HCT116 (cell line): ENCODE measurements at places on chromosomes 2 and 18. TPM values are rescaled to one million over a fixed set of nuclear protein-coding genes. Genes with fewer than 3 reads are reported as not detected.
A peak's percentile ranks its signal among the peaks of the same experiment; 100 is the strongest.

- no peak overlapping the region for H3K27ac ChIP-seq
- no peak overlapping the region for H3K4me3 ChIP-seq
- H3K36me3 ChIP-seq = peaks cover 3% of the 10 kb centered on the region; the same call in 1 of the 2 replicates
- no peaks in the 10 kb centered on the region for H3K4me1 ChIP-seq
- no peaks in the 10 kb centered on the region for H3K27me3 ChIP-seq
Measured at GRCh38 chr2:128277961-128278681, 40.5 kb downstream of the HS6ST1 start.

HSBP1L1 gene
- total RNA-seq = 41.4 TPM

GRCh38 chr2:1360144-1360543, 53.1 kb upstream of the TPO start:
- no peak for DNase-seq
- no peak overlapping the region for H3K4me3 ChIP-seq
- H3K27ac ChIP-seq = no peak overlapping the region
- H3K27me3 ChIP-seq = no peaks in the 10 kb centered on the region
- H3K4me1 ChIP-seq = no peaks in the 10 kb centered on the region

- H3K4me1 ChIP-seq = no peaks in the 10 kb centered on the region
- no peaks in the 10 kb centered on the region for H3K27me3 ChIP-seq
- no peak overlapping the region for H3K4me3 ChIP-seq
- no peak for DNase-seq
- H3K27ac ChIP-seq = no peak overlapping the region
Measured at GRCh38 chr2:79985571-79985970, 319.0 kb downstream of the LRRTM1 start.

- H3K4me3 ChIP-seq = no peak overlapping the region
- H3K36me3 ChIP-seq = no peaks in the 10 kb centered on the region
- H3K27ac ChIP-seq = no peak overlapping the region
- H3K27me3 ChIP-seq = peaks cover 6% of the 10 kb centered on the region
Measured at GRCh38 chr2:162749994-162750393, 88.6 kb downstream of the KCNH7 start.

DNA sequence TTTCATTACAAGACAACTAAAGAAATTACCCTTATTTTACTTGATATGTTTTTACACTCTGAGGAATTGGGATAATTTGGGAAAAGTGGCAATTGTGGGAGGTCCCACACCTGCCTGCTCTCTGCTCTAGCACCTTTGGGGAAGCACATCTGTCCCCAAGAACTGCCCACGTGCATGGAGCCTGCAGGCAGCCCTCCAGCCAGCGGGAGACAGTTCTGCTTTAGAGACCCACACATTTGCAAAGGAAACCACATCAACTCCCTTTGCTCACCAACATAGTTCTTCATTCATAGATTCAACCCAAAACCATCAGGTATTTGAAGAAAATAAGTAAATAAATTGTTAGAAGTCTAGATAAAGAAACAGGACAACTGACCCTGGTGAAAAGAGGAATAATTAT, 239.9 kb upstream of the ID2 start:
- no peaks in the 10 kb centered on the region for H3K4me1 ChIP-seq
- no peak overlapping the region for H3K4me3 ChIP-seq

DNA sequence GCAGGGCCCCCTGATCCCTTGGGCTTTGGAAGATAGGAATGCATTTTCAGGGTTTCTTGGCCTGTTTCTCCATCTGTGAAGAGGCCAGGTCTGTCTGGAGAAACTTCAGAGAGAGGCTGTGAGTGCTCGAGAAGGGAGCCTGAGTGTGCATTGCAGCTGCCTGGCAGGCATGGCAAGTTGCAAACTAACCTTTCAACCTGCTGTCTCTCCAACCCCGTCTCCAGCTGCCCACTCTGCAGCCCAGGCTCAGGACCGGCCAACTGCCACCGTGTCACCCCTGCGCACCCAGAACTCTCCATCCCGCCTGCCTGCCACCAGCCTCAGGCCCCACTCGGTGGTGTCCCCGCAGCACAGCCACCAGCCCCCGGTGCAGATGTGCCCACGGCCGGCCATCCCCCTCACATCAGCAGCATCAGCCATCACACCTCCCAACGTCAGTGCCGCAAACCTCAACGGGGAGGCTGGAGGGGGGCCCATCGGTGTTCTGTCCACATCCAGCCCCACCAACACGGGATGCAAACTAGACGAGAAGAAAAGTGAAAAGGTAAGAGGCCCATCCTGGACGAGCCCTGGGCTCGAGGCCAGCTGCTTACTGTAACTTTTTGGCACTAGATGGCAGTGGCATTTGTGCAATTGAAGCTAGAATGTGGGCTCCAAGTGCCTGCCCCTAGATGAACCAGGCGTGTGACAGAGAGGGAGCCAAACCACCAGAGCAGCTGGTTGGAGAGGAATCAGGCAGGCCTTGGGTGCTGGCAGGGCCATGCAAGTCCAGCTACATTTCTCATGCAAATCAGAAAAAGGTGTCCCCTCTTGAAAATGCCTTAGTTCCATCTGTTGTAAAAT, 164.6 kb downstream of the SEPTIN10 start:
- H3K27ac ChIP-seq = no peak overlapping the region
- H3K4me3 ChIP-seq = no peak overlapping the region
- H3K27me3 ChIP-seq = no peaks in the 10 kb centered on the region

- peak overlapping the region; percentile 77 for H3K27ac ChIP-seq
- no peak for DNase-seq
- H3K4me3 ChIP-seq = peak overlapping the region; percentile 51
- peaks cover 7% of the 10 kb centered on the region; the same call in 1 of the 2 replicates for H3K4me1 ChIP-seq
- H3K27me3 ChIP-seq = no peaks in the 10 kb centered on the region
Measured at GRCh38 chr2:98608962-98609604, 694 bp downstream of the UNC50 start.

- no peaks in the 10 kb centered on the region for H3K27me3 ChIP-seq
- H3K36me3 ChIP-seq = no peaks in the 10 kb centered on the region
- H3K4me3 ChIP-seq = no peak overlapping the region
- no peaks in the 10 kb centered on the region for H3K4me1 ChIP-seq
- no peak for DNase-seq
- no peak overlapping the region for H3K27ac ChIP-seq
Measured at GRCh38 chr18:31185186-31185950, 22.7 kb upstream of the DSC1 start.

DNA sequence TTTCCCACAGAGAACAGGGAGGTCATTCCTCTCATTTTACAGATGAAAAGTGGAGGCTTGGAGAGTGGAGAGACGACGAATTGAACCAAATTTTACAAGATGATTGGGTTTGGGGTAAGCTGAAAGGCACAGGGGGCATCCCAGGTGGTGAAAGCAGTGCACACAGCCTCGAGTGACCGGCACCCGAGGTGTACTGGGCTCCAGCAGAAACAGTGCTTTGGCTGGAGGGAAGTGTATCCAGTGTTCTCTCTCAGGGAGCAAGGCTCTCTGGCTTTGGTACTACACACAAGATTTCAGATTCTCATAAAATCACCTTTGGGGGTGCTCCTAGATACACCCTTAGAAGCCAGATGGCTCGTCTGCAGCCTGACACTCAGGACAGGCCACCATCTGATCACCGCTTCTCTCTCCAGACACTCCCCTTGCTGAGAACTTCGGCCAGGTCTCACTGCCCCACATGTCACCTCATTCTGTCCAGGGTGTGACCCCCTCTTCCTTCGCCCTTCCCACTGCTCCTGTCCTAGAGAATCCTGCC, 339.6 kb downstream of the CYRIA start:
- peaks cover 9% of the 10 kb centered on the region; the same call in 1 of the 2 replicates for H3K27me3 ChIP-seq
- no peak overlapping the region for H3K27ac ChIP-seq
- no peak for DNase-seq
- no peaks in the 10 kb centered on the region for H3K36me3 ChIP-seq

ZEB2 gene
- 0.81 TPM for total RNA-seq

DNA sequence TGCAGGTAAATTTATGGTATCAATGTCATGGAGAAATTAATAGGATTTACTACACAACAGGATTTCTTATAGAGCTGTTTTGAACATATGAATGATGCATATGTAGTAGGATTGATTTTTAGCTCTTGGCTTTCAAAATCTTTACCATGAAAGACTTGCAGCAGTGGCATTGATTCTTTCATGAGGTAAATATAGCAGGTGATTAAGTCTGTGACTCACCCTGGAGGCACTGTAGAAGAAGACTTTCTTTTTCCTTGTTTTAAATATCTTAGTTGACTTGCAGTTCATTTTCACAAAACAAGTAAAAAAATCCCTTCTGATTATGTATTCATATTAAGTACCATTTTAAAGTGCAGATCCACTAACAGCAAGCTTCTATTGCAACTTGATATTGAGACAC, 463.0 kb downstream of the FBXO15 start:
- no peak overlapping the region for H3K4me3 ChIP-seq
- H3K36me3 ChIP-seq = no peaks in the 10 kb centered on the region
- DNase-seq = no peak
- no peaks in the 10 kb centered on the region for H3K4me1 ChIP-seq

MATN3 gene
- total RNA-seq = not detected

- no peak overlapping the region for H3K4me3 ChIP-seq
- H3K4me1 ChIP-seq = peaks cover 6% of the 10 kb centered on the region; the same call in 1 of the 2 replicates
- H3K27ac ChIP-seq = no peak overlapping the region
- H3K36me3 ChIP-seq = 0 out of 2 replicates have a peak, but pooled peaks cover 4% of the 10 kb centered on the region
- DNase-seq = no peak
- H3K27me3 ChIP-seq = no peaks in the 10 kb centered on the region
Measured at GRCh38 chr2:112075490-112076260, 20.6 kb downstream of the TMEM87B start.

DNA sequence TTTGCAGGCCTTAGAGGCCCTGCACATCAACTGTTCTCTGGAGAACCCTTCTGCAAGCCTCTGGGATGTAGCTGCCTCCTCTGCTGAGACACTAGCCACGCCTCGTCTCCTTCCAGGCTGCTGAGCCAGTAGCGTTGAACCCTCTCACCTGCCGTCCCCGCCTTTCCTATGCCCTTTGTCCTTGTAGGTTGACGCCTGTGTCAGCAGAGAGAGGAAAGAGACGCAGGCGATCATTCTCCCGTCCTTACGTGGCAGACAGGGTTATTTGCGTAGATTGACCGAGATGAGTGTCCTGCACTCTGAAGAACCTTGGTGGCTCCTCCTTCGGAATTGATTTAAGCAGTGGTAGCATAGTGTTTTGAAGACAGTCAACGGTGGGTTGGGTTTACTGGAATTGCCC, 27.8 kb downstream of the ID2 start:
- H3K36me3 ChIP-seq = no peaks in the 10 kb centered on the region
- no peaks in the 10 kb centered on the region for H3K4me1 ChIP-seq
- no peak overlapping the region for H3K27ac ChIP-seq

- no peak overlapping the region for H3K4me3 ChIP-seq
- no peaks in the 10 kb centered on the region for H3K4me1 ChIP-seq
- no peaks in the 10 kb centered on the region for H3K27me3 ChIP-seq
- no peak for DNase-seq
- no peaks in the 10 kb centered on the region for H3K36me3 ChIP-seq
- H3K27ac ChIP-seq = no peak overlapping the region
Measured at GRCh38 chr2:124663645-124663997, 638.5 kb downstream of the CNTNAP5 start.

SMYD1 gene
- total RNA-seq = not detected

DNA sequence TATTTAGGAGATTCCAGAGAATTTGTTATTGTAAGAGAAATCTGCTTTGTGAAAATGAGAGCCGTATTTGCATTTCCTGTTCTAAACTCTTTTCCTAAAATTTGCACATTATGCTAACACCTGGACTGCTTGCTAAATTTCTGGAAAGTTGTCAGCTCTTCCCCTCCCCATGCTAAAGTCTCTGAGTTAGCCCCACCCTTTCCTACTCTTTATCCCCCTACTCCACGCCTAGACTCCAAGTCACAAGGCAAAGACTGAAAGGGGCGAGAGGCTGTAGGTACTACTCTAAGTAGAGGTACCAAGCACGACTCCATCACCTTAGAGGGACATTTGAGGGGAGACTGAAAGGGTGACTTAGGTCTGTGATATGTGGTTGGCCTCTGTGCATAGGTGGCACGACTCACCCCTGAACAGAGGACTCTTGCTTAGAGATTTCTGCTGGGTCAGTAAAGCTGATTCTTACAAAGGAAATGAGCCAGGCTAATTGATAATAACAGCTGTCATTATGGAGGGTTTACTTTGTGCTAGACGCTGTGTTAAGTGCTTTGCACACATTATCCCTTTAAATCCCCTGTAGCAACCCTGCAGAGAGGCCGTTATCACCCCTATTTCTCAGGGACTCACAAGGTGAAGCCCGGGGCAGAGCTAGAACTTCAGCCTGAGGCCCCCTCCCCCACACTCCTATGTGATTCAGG, 373.5 kb downstream of the EN1 start:
- no peak overlapping the region for H3K27ac ChIP-seq
- DNase-seq = no peak
- H3K4me3 ChIP-seq = no peak overlapping the region
- no peaks in the 10 kb centered on the region for H3K36me3 ChIP-seq
- peaks cover 4% of the 10 kb centered on the region; the same call in 1 of the 2 replicates for H3K27me3 ChIP-seq
- no peaks in the 10 kb centered on the region for H3K4me1 ChIP-seq

ANKRD30B gene
- not detected for total RNA-seq

GRCh38 chr2:48605482-48606175, 12.0 kb upstream of the GTF2A1L start:
- H3K27me3 ChIP-seq = no peaks in the 10 kb centered on the region
- H3K4me3 ChIP-seq = no peak overlapping the region
- peaks cover 24% of the 10 kb centered on the region for H3K4me1 ChIP-seq
- no peak overlapping the region for H3K27ac ChIP-seq
- no peak for DNase-seq

DNA sequence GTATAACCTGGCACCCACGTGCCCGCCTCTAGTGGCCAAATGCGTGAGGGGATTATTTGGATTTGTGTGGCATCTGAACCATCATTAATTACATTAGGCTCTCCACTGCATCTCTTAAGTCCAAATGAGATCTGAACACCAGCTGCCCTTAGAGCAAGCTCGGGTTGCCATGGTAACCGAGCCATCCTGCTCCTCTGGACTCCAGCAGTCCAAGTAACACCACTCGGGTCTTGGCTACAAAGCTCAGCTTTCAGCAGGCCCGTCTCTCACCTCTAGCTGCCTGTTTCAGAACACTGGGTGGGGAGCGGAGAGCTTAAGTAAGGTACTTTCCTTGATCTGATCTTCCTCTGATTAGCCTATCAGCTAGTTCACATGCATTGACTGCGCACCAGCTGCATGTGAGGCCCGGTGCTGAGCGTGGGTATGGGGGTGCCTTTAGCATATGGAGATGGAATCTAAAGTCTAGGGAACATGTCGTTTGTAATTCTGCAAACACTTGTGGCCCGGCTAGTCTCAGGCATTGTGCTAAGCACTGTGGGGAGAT, 14.1 kb upstream of the CYS1 start:
- H3K4me3 ChIP-seq = no peak overlapping the region
- no peak for DNase-seq
- no peaks in the 10 kb centered on the region for H3K36me3 ChIP-seq
- peaks cover 19% of the 10 kb centered on the region for H3K4me1 ChIP-seq

DNA sequence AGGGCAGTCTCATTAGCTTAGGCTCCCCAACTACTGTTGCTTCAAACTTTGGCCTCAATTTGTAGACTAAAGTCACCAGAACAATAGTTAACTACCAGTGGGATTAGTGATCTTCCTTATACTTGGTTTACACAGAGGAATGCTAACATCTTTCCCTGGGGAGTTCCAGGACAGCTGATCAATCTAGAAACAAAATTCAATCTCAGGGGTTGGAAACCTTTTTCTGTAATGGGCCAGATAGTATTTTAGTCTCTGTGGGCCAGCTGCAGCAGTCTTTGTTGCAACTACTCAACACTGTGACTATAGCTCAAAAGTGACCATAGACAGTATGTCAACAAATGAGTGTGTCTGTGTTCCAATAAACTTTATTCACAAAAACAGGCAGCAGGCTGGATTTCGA, 85.7 kb downstream of the METTL8 start:
- H3K4me1 ChIP-seq = peaks cover 13% of the 10 kb centered on the region; the same call in 1 of the 2 replicates
- no peaks in the 10 kb centered on the region for H3K27me3 ChIP-seq
- H3K36me3 ChIP-seq = no peaks in the 10 kb centered on the region
- no peak overlapping the region for H3K4me3 ChIP-seq

- H3K36me3 ChIP-seq = no peaks in the 10 kb centered on the region
- H3K4me3 ChIP-seq = no peak overlapping the region
- no peak overlapping the region for H3K27ac ChIP-seq
- H3K4me1 ChIP-seq = no peaks in the 10 kb centered on the region
Measured at GRCh38 chr2:220981926-220982325, 590.2 kb downstream of the EPHA4 start.
